Naive thymus-derived CD4-positive, alpha-beta T cell (primary cell): ENCODE measurements at places on chromosomes 4 and X.

GRCh38 chr4:155891058-155891457 is 12.4 kb upstream of the TDO2 start:
- DNase-seq, result no peak

DNA sequence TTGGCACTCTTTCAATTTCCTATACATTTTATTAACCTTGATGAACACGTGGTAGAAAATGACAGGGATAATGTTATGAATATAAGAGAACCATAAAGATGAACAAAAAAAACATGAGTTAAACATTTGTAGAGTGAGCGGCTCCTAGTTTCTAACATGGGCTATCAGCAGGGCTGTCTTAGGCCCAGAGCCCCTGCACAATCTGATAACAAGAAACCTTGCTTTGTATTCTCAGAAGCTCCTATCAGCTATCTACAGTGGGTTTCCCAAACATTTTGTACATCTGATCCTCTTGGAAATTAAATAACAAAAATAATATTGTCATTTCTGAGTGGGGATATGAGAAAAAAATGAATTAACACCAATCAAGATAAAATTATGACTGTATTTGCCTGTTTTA is 10.6 kb upstream of the RBPJ start:
- DNase-seq, result no peak

GRCh38 chr4:73704314-73705055 is 35.9 kb upstream of the CXCL8 start:
- DNase-seq, result no peak

DNA sequence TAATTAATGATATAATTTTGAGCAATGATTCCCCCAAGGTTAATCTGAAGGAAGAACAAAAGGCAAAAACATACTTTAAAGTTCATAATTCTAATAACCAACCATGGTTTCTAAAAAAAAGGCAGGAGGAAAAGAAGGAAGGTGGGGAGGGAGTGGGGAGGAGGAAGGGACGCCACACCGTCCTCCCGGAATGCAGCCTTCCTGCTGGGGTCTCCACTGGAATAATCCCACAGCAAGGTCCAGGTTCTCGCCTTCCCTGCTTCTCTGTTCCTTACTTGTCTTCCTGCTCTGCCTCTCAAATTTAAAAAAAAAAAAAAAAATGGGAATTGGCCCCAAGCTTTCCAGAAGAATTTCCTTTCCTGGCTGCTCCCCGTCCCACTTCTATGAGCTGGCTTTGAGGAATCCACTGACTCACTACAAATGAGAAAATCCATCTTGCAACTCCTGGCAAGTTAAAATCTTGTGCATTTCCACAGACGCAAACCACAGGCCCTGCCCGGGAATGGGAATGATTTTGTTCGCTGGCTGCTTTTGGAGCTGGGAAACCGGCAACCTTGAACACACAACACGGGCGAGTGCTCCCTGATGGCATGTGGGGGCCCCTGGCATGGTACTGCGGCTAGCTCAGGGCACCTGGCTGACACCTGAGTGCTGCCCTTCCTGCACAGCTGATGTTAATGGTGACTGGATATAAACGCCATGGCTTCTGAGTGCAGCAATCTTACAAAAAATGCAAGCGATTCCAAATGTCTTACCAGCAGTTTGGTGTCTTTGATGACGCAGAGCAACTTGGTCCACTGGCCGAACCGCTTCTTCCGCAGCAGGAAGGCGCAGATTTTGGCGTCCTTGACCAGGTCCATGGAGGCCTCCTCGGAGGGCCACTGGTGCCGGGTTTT is 97.0 kb downstream of the AFAP1 start:
- DNase-seq, result no peak

GRCh38 chr4:62057031-62057430 is 856.9 kb downstream of the ADGRL3 start:
- DNase-seq, result no peak

- DNase-seq, result no peak
These were observed 1738.8 kb upstream of the IGFBP7 start for GRCh38 chr4:58849026-58849425.

- no peak for DNase-seq
These were observed 27.8 kb downstream of the USP38 start for GRCh38 chr4:143212566-143212965.
